ENCODE measurements at places on chromosomes 6 and 20.
A peak's percentile ranks its signal among the peaks of the same experiment; 100 is the strongest.

- no peak for DNase-seq
Observed at GRCh38 chr20:20521736-20522135, 153.8 kb downstream of the INSM1 start.

DNA sequence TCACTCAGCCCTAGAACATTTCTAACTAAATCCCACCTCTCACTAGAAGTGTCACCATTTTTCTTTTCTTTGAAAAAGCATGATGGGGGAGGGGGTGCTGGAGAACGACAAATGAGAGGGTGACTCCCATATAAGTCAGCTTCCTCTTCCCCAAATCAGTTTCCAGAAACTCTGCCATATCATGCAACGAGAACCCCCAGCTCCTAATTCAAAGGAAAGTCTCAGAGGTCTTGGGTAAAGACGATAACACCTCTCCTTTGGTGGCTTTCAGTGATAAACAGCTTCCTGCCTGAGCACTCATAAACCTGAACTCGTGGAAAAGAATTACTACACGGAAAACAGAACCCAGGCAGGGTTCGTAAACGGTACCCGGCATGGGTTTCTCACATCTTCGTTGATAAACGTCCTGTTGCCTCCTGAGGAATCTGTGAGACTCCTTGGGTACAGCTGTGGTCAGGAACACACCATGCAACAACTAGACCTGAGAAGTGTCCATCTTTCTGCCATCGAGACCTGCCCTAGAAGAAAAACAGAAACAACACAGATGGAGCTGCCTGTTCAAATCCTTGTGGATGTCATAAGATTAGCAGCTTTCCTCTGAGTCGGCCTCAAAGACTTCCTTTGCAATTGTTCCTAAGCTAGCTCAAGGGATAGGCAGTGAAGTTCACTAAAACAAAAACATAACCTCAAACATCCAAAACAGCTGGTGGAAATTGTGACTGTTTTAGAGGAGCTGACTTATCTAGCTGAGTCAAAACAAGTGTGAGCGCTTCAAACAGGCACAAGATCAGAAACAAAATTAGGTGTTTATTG lies 185.8 kb upstream of the PRDM1 start:
- no peak for DNase-seq

GRCh38 chr20:19908576-19908975 lies 108.6 kb upstream of the NAA20 start:
- DNase-seq: no peak

DNA sequence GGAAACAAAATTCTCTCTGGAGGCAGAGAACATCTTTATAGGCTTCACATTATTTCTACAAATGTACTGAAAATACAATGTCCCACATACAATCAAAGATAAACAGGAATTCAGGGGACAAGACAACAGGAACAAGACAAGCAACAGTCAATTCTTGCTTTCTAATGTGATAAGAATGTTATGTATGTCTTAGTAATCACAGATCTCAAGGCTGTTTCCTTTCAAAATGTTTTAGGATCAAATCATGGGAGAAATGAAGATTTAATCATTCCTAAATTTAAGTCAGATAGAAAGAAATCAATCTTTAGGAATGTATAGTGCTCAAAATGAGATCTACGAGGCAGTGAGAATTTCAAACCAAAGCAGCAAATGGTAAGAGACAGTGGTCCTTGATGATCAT lies 32.1 kb downstream of the NEDD9 start:
- no peak for DNase-seq

- no peak for DNase-seq
Observed at GRCh38 chr6:63589952-63590411, 17.7 kb downstream of the LOC128125822 start.

DNA sequence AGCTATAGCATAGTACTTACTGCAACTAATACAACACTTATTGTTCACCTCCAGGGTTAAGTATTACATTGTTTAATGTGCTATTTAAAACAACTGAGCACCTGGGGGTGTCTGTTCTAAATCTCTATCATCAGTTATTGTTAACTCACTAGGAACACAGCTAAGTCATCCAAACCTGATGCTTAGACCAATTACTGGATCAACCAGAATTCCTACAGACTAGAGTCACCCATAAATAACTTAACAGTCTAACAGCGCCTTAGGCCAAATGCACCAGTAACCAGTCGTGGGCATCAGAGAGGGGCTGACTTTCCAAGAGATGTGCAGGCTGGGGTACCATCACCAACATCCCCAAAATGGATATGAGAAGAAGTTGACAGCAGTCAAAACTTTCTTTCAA lies 110.7 kb downstream of the ADTRP start:
- DNase-seq: no peak

DNA sequence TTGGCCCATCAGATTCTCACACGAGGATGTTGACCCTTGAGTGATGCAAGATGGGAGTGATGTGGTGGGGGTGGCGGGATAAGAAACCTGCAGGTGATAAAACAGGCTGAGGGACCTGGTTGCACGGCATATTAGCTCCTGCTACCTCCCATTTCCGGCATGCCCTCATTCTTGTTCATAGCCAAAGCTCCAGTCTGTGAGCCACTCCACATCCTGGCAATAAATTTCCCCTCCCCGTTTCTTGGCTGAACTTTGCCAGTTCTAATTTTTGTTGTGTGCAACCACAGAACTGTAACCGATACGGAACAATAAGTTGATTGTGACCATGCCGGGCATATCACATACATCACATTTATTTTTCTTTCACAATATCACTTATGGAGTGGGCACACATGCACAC lies 41.6 kb upstream of the NFATC2 start:
- DNase-seq: no peak

DNA sequence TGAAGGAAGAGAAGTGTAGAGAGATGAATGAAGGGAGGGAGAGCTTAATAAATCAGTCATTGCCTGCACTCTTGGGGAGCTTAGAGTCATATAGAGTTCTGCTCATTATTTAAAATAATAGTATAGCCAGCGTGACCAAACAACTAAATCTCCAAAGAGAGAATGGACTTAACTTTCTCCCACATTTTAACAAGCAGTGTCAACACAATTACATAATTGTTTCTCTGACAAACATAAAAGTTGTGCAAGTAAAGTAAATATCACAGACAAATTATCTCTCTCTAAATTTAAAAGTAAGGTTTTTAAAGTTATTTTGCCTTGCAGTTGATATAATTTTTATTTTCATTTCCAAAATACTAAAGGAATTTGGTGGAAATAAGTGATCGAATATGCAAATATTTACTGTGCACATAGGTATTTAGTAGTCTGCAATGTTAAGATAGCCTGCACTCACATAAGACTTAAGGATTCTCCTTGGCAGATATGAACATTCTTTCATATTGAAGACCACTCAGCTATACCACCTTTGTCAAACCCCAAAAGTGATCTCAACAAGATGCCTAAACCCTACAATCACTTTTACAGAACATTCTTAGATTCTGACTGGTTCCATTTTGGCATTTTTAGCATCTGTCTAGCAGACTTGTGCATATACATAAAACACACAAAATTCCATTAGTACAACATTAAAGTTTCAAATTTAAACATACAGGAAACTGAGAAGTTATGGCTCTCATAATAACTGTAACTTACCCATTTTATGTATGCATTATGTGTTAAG lies 67.7 kb downstream of the KIF6 start:
- no peak for DNase-seq

- no peak for DNase-seq
Observed at GRCh38 chr20:36181934-36182603, 27.5 kb downstream of the EPB41L1 start.

GRCh38 chr20:47400685-47401084 lies 44.2 kb upstream of the ZMYND8 start:
- peak; percentile 39 for DNase-seq

- no peak for DNase-seq
Observed at GRCh38 chr6:136920216-136920615, 1.9 kb upstream of the SLC35D3 start.

DNA sequence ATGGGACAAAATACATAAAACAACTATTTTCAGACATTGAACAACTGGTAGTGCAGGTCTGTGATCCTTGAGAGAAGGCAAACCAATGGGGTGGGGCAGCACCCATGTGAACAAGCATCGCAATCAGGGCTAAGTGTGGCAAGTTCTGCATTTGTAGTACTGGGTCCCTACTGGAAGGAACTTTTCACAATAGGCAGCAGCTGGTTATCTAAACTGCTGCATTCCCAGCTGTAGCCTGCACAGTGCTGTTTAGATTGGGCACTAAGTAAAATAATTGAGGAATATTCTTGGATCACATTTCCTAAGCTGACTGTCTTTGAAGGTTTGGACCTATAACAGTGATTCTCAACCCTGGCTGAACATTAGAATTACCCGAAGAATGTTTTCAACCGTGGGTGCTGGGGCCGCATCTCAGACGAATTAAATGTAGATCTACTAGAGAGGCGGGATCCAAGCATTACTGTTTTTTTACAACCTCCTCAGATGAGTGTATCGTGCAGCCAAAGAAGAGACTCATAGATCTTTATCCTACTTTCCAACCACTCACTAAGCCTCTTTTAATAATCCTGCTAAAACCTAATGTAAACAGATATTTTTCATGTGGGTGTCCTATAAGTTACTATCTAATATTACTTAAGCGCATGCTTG lies 12.4 kb upstream of the MAP3K4 start:
- DNase-seq: no peak

DNA sequence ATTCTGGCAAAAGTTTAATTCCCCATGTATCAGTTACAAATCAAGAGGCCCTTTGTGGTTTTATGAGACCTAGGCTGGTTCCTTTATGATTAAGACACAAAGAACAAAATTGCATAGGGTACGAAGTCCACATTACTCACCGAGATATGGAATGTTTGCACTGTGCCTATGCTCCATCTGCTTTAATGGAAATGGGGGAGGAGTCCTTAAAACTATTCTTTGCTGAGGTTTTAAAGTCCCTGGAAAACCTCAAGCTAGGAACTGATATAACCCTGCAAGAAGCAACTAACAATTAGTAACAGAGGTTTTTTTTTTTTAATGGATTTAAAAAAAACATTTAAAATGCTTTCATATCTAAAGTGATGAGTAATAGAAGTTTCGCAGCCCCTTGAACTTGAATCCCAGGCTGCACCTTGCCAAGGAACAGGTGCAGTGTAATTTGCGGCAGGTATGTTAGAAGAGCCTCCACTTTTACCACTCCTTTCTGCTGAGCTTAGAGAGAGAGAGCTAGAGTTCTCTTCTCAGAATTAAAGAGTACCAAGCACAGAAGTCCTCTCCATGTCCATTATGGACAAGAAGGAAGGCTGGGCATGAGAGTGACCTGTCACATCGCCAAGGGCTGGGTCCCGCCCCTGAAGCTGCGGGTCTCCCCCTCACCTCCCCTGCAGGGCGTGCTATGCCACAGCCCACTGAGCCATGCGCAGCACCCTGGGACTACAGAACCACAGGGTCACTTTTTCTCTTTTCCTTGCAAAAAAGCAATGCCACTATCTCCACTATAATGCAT lies 2.3 kb downstream of the SERPINB1 start:
- DNase-seq: peak; percentile 91

- peak; percentile 54 for DNase-seq
Observed at GRCh38 chr6:50816115-50816675, 2.5 kb upstream of the TFAP2B start.

DNA sequence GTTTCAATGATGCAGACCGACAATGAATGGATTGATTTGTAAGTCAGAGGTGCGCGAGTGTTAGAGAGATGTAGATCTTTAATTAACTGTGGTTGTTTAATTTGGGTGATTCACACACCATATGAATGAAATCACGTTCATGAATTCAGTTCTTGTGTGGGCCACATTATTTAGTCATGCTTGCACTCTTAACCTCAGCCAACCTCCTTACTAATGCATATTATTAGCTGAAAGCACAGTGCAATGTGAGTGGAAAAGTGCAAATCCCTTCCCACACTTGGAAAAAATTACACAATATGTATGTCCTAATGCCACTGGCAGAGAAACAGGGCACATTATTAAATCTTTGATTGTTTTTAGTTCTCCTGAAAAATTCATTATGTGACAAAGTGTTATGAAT lies 512.5 kb downstream of the BCKDHB start:
- no peak for DNase-seq

DNA sequence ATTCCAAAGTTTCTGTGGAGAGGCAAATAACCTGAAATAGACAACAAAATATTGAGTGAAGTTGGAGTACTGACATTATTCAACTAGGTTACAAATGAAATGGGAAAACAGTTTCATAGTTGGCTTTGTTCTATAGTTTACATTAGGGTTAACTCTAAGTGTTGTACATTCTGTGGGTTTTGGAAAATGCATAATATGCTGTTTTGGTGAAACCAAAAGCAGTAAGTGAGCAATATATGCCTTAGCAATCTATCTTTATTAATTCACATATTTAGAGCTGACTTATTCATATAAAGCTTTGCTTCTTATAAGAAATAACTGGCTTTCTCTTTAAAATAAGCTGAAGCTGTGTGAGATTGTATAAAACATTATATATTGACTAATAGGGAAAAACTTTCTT lies 157.5 kb upstream of the AHI1 start:
- DNase-seq: no peak

DNA sequence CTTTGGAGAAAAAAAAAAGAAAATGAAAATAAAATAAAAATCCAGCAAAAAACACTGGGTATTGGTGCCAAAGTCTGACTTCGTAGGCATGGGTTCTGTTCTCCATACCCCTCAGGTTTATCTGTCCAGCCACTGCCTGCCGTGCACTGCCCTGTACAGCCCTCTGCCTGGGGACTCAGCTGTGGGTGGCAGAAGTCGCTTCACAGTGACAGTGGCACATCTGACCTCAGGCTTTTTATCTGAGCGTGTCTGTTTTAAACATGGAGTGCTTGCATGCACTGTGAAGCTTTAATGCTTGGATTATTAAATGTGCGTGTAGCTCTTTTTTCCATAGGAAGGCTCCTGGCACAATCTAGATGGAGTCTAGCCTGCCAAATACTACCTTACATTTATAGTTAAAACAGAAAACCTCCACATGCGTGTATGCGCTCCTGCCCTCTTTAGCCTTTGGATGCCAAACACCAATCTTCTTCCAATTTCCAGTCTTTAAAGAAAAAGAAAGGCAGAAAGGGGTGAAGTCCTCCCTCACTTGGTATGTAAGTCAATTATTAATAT lies 375.5 kb downstream of the UTRN start:
- no peak for DNase-seq

DNA sequence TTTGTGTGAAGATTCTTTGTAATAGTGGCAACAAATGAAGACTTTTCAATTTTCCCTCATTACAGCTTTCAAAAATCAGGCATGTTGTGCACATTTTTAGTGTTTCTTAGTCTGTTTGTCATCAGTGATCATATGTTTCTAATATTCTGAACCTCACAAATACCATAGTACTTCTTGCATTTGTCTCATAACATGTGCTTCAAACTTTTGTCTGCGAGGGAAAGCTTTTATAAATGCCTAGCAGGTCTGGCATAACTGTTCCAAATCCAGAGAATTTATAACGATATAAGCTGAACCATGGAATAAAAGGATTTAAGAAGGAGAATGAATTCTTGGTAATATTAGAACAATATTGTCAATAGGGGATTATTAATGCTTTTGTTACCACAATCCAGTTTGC lies 670.2 kb downstream of the RFPL4B start:
- DNase-seq: no peak

- DNase-seq: no peak
Observed at GRCh38 chr6:109977791-109978173, 329 bp upstream of the GPR6 start.

- no peak for DNase-seq
Observed at GRCh38 chr20:32845786-32846185, 12.9 kb upstream of the EFCAB8 start.

- no peak for DNase-seq
Observed at GRCh38 chr6:70811788-70812187, 144.1 kb downstream of the SMAP1 start.
